ENCODE measurements at places on chromosomes 3 and 15.

DNA sequence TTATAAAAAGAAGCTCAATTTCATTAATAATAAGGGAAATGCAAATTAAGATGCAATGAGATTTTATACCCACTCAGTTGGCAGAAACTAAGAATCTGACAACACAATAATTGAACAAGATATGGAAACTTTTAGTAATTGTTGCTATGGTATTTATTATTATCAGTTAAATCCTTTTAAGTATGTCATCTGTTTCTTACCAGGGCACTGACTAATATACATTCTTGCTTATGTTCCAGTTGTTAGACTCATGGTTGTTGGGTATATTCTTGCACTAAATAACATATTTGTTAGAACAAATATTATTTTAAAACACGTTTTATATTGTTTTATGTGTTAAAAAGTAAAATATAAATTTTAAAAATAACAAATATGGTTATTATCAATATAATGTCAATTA lies 690.3 kb downstream of the MECOM start:
- no peak for DNase-seq

- no peak for DNase-seq
Measured at GRCh38 chr15:77904436-77904821, 173.1 kb downstream of the TBC1D2B start.

- DNase-seq = no peak
Measured at GRCh38 chr3:17707813-17708543, 34.5 kb downstream of the TBC1D5 start.

GRCh38 chr15:51223771-51224229 lies 114.6 kb downstream of the CYP19A1 start:
- DNase-seq = no peak

DNA sequence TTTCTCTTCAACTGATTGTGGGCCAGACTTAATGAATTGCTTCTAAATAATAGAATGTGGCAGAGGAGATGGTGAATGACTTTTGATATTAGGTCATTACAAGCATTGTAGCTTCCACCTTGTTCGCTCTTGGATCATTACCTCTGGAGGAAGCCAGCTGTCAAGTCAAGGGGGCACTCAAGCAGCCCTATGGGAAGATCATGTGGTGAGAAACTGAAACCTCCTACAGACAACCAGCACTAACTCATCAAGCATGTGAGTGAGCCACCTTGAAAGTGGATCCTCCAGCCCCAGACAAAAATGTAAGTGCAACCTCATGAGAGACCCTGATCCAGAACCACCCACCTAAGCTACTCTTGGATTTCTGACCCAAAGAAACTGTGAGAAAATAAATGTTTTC lies 109.8 kb upstream of the TBC1D5 start:
- no peak for DNase-seq

- no peak for DNase-seq
Measured at GRCh38 chr15:41795996-41796856, 21.9 kb downstream of the MAPKBP1 start.

DNA sequence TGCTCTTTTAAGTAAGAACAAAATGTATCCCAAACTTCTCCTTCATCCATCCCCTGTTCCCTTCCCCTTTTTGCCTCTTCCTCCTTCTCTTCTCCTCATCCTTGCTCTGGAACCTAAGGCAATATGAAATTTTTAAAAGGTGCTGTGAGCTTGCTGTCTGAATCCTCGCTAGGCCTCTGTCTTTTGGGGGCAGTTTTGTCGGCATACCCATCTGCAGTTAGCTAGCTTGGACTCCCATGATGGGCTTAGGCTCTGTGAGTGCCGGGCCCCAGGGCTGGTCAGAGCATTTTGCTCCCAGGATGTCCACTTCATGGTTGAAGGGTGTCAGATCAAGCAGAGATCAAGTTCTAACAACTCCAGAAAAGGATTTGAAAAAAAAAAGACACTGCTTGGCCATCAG lies 18.6 kb downstream of the ZIC1 start:
- DNase-seq = no peak

DNA sequence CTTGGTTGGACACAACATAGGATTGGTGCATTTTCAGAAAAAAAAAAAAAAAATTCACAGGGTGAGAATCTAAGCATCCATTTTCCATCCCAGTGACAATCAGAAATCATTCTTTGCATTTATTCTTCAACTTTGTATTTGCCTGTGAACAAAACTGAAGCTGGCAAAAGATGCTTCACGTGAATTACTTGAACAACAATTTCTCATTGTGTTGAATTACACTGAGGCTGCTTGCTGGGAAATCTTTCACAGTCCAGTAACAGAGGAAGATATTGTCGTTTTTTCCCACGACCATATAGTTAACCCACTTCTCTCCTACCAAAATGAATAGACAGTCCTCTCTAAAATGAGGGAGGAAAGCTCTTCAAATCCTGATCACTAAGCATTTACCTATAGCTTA lies 4.3 kb upstream of the SLCO3A1 start:
- no peak for DNase-seq

DNA sequence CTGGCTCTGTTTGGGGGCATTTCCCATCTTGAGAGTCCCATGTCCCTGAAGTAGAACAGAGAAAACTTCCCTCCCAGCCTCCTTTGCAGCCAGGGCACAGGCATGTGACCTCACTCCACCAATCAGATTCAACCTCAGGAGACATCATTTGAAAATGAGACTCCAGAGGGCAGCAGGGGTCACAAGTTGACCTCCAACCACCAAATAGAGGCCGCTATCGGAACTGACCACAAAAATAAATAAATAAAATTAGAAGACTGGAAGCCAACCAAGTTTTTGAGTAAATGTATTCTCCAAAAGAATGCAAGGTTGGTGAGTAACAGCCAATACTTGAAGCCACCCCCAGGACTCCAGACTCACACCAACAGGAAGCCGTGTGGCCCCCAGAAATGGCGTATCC lies 106.5 kb downstream of the CHSY1 start:
- DNase-seq = no peak

DNA sequence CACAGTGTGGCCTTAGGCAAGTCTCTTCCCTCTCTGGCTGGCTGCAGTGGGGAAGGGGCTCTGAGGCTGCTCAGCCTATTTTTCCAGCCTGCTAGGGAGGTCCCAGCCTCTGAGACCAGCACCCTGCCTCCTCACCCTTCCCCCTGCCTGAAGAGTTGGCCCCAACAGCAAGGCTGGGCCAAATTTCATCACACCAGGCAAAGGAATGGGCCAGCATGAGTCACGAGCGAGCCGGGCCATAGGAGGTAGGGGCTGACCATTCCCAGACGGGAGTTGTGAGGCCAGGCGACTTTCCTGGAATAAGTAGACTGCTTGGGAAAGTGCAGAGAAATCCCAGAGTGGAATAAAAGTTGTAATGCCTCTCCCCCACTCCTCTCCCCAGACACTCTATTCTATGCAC lies 5.7 kb upstream of the FBLN2 start:
- no peak for DNase-seq

DNA sequence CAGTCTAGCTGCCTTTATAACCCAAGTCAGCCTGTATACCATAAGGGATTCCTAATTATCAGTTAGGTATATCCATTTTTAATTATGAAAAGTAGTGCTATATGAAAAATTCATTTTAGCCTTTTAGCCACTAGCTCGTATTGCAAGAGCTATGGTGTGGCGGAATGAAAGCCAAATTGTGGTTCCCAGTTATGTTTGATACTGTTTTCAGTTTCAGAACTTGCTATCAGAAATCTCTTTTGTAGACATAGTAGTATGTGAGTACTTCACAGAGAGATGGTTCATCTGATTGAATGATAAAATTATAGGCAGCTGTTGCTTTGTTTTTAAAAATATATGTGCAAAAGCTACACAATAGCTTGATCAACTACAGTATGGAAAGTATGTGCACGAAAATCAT lies 134.6 kb downstream of the SLC25A26 start:
- no peak for DNase-seq

GRCh38 chr15:48541341-48542278 lies 103.9 kb downstream of the FBN1 start:
- DNase-seq = no peak
